ENCODE measurements at places on chromosomes 7 and 10.

- no peaks in the 10 kb centered on the region for H3K27me3 ChIP-seq
- H3K4me1 ChIP-seq, result no peaks in the 10 kb centered on the region
- no peak overlapping the region for H3K4me3 ChIP-seq
- no peak for DNase-seq
- H3K27ac ChIP-seq, result no peak overlapping the region
Observed at GRCh38 chr10:76071653-76072365, 640.4 kb downstream of the LRMDA start.

- no peak for DNase-seq
- no peaks in the 10 kb centered on the region for H3K36me3 ChIP-seq
- H3K4me1 ChIP-seq, result no peaks in the 10 kb centered on the region
- H3K27me3 ChIP-seq, result no peaks in the 10 kb centered on the region
- H3K4me3 ChIP-seq, result no peak overlapping the region
Observed at GRCh38 chr10:6980353-6980752, 400.3 kb upstream of the PRKCQ start.

DNA sequence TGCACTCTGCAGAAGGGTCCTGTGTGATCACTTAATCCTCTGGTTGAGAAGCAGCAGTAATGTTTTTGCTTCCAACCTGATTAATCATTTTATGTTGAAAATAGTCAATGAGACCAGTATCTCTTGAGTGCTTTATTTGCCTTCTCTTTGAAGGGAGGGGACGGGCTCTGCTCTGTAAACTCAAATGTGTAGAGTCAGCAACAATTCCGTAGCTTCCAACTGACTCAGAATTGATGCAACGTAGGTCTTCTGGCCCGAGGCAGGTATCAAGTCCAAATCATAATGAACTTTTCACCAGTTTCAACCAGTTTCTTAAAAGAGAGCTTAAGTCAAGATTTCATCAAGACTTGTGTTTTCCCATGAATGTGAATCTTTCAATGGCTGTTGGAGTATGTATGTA lies 26.3 kb downstream of the GUSB start:
- DNase-seq, result no peak
- no peaks in the 10 kb centered on the region for H3K4me1 ChIP-seq
- no peak overlapping the region for H3K27ac ChIP-seq
- peaks cover 60% of the 10 kb centered on the region for H3K36me3 ChIP-seq
- no peak overlapping the region for H3K4me3 ChIP-seq

DNA sequence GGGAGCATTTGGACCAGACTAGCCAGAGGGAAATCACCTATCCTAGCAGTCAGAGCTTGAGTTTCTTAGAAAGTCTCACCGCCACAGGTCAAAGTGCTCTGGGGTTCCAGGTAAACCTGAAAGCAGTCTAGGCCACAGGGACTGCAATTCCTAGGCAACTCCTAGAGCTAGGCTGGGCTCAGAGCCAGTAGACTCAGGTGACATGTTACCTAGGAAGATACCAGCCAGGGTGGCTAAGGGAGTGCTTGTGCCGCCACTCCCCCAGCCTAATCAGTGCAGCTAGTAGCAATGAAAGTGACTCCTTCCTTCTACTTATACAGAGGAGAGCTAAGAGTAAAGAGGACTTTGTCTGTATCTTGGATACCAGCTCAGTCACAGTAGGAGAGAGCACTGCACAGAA lies 348.7 kb upstream of the HPS1 start:
- H3K4me1 ChIP-seq, result no peaks in the 10 kb centered on the region
- H3K36me3 ChIP-seq, result no peaks in the 10 kb centered on the region
- no peak for DNase-seq
- no peaks in the 10 kb centered on the region for H3K27me3 ChIP-seq
- H3K27ac ChIP-seq, result no peak overlapping the region
- no peak overlapping the region for H3K4me3 ChIP-seq

DNA sequence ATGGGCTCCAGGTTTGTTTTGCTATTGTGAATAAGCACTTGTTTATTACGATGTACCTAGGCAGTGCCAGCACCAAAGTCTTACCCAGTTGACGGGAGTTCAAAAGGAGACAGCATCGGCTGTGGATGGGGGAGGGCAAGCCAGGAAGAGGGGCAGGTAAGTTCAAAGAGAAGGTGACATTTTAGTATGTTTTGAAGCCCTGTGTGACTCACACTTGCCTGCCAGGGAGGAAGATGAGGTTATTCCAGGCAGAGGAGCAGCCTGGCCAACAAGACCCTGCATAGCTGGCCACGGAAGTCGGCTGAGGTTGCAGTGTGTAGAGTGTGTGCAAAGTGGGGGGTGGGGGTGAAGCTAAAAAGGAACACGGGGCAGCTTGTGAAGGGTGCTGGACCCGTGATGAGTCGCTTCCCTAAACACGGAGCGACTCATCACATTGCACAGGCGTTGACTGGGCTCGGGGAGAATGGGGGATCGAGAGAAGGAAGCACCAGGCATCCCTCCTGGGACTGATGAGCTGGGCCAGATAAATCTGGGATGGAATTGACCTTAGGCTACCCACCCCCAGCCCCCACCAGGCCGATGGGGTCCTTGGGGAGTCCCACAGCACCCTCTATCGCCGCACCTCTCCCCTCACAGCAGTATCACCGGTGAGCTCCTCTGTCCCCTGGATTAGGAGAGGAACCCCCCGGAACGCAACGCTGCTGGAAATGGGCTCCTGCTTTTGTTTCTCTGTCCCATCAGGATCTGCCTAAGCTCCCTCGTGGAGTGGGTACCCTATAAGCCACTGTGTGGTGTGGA lies 97.9 kb upstream of the IKZF1 start:
- no peaks in the 10 kb centered on the region for H3K27me3 ChIP-seq
- no peak overlapping the region for H3K4me3 ChIP-seq
- H3K27ac ChIP-seq, result no peak overlapping the region
- no peak for DNase-seq
- H3K4me1 ChIP-seq, result no peaks in the 10 kb centered on the region

DNA sequence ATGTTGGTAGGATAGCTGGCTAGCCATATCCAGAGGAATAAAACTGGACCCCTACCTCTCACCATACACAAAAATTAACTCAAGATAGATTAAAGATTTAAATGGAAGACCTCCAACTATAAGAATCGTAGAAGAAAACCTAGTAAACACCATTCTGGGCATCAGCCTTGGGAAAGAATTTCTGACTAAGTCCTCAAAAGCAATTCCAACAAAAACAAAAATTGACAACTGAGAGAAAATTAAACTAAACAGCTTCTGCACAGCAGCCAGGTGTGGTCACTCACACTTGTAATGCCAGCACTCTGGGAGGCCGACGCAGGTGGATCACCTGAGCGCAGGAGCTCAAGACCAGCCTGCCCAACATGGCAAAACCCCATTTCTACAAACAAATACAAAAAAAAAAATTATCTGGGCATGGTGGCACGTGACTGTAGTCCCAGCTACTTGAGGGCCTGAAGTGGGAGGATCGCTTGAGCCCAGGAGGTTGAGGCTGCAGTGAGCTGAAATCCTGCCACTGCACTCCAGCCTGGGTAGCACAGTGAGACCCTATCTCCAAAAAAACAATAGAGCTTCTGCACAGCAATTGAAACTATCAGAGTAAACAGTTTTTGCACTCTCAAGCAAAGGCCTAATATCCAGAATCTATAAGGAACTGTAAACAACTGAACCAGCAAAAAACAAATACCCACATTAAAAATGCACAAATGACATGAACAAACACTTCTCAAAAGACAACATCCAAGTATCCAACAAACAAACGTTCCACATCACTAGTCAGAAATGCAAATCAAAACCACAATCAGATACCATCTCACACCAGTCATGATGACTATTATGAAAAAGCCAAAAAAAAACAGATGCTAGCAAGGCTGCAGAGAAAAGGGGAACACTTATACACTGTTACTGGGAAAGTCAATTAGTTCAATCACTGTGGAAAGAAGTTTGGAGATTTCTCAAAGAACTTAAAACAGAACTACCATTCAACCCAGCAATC lies 4.8 kb downstream of the CRPPA start:
- no peak overlapping the region for H3K27ac ChIP-seq
- peaks cover 20% of the 10 kb centered on the region for H3K4me1 ChIP-seq
- DNase-seq, result no peak
- no peak overlapping the region for H3K4me3 ChIP-seq
- H3K36me3 ChIP-seq, result no peaks in the 10 kb centered on the region

DNA sequence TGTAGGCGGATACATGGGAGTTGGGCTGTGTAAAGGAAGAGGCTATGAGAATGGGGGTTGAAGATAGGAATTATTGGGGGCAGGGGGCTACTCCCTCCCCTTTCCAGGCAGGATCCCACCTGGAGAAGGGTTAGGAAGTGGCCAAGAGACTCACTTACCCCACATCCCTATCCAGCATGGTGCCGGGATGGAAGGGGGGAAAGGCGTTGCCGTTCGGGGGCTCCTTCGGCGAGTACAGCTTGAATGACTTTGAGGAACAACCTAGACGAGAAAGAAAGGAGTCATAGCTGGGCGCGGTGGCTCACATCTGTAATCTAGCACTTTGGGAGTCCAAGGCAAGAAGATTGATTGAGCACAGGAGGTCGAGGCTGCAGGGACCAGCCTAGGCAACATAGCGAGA lies 8.9 kb downstream of the LDB1 start:
- peaks cover 53% of the 10 kb centered on the region for H3K36me3 ChIP-seq
- H3K27ac ChIP-seq, result no peak overlapping the region
- no peaks in the 10 kb centered on the region for H3K27me3 ChIP-seq
- H3K4me3 ChIP-seq, result no peak overlapping the region

- peak overlapping the region; percentile 77 for H3K27ac ChIP-seq
- H3K27me3 ChIP-seq, result peaks cover 26% of the 10 kb centered on the region
- H3K36me3 ChIP-seq, result no peaks in the 10 kb centered on the region
- H3K4me1 ChIP-seq, result peaks cover 18% of the 10 kb centered on the region
Observed at GRCh38 chr7:151408839-151409666, 785 bp downstream of the WDR86 start.

GRCh38 chr10:133127291-133128125 lies 32.5 kb upstream of the KNDC1 start:
- no peaks in the 10 kb centered on the region for H3K4me1 ChIP-seq
- no peak overlapping the region for H3K4me3 ChIP-seq

GRCh38 chr10:91137822-91138221 lies 82.6 kb upstream of the PCGF5 start:
- H3K36me3 ChIP-seq, result no peaks in the 10 kb centered on the region
- DNase-seq, result no peak
- no peak overlapping the region for H3K27ac ChIP-seq
- no peaks in the 10 kb centered on the region for H3K4me1 ChIP-seq
- no peak overlapping the region for H3K4me3 ChIP-seq
- H3K27me3 ChIP-seq, result no peaks in the 10 kb centered on the region

- H3K36me3 ChIP-seq, result peaks cover 83% of the 10 kb centered on the region
- DNase-seq, result no peak
- H3K4me3 ChIP-seq, result no peak overlapping the region
Observed at GRCh38 chr10:809671-810350, 120.3 kb upstream of the DIP2C start.

GRCh38 chr7:143882020-143882603 lies 19.9 kb downstream of the TCAF1 start:
- H3K4me3 ChIP-seq, result peak overlapping the region; percentile 52
- peak overlapping the region; percentile 66 for H3K27ac ChIP-seq
- peaks cover 4% of the 10 kb centered on the region for H3K4me1 ChIP-seq

DNA sequence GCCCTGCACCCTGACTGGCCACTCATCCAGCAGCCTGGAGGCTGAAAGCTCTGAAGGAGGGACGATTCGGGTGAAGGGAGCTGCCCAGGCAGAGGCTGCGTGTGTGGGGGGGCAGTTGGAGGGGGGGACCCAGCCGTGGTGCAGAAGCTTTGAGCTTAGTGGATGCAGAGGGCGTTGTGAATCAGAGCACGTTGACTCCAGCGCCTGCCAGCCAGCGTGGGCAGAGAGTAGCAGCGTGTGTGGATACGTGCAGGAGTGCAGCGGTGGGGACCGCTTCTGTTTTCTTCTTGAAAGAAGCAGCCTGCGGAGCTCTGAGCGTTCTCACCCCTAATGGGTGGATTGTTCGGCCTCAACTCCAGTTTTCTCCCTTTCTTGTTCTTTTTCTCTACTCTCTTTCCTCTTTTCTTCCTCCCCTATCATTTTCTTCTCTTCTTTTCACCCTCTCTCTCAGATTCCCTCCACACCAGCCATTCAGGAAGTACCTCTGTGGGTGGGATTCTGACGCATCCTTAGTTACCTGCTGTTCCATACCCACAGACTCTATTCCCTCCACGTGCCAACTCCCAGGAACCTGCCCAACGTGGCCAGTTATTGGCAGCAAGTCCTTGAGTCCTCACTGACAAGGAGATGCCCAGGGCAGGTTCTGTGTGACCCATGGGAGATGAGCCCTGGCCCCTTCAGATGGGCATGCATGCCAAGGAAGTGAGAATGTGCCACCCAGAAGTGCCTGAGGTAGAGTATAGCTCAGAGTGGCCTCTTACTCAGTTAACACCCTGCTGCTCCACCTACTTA lies 47.4 kb downstream of the SORCS3 start:
- H3K4me1 ChIP-seq, result no peaks in the 10 kb centered on the region
- no peak for DNase-seq
- H3K27me3 ChIP-seq, result peaks cover 7% of the 10 kb centered on the region

DNA sequence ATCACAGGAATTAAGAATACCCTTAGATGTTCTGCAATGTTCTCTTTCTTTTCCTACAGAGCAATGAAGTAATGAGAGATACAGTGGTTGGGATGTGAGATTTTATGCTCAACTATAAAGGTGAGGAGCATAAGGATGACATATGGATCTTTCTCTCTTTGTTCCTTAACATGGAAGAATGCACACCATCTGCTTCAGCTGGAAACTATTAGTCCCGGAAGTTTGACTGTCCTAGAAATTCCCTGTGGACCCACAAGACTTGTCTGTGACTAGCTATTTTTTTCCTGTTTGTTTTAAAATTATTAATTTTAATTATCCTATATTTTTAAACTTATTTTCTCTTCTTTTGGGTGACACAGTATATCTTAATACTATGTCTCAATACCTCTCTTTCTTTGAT lies 80.2 kb downstream of the DKK1 start:
- no peak overlapping the region for H3K4me3 ChIP-seq
- H3K27ac ChIP-seq, result no peak overlapping the region
- no peaks in the 10 kb centered on the region for H3K27me3 ChIP-seq
- no peak for DNase-seq
- H3K36me3 ChIP-seq, result no peaks in the 10 kb centered on the region

DNA sequence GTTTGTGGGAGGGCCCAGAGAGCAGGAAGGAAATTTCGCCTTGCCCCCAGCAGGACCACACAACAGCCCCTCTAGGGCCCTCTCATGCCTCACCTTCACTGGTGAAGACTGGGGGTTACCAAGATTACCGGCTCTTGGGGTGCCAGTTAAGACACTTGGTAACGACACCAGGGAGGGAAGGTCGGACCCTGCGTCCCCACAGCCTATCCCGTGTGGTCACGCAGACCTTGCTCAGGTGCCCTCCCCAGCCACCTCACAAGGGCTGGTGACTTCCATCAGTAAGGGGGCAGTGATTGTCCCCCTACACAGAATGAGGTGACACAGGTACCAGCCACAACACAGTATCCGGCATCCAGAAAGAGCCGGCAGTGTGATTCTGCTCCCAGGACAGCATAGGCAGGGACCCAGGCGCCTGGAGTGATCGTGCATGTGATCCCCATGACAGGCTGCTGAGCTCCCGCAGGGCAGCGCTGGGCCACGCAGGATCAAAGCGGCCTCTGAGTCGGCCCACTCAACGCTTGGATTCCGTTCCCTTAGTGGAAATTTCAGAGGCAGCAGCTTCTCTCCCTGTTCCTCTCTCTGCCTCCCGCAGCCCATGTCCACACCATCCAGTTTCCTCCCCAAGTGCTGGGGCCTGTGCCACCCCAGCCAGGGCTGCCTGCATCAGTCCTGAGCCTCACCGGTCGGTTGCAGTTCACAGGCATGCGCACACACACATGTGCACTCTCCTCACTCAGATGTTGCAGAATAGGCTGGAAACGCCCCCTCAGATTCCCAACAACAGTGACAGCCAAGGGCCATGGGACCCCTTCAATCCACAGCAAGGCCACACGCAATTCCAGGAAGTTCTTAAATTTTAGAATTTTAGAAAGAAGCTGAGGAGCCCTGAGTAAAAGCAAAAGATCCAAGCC lies 35.8 kb downstream of the CAMK2B start:
- H3K36me3 ChIP-seq, result no peaks in the 10 kb centered on the region
- peaks cover 20% of the 10 kb centered on the region for H3K27me3 ChIP-seq
- H3K4me3 ChIP-seq, result no peak overlapping the region
- peaks cover 10% of the 10 kb centered on the region for H3K4me1 ChIP-seq
- no peak overlapping the region for H3K27ac ChIP-seq
